ENCODE measurements at places on chromosomes 6 and 20.

DNA sequence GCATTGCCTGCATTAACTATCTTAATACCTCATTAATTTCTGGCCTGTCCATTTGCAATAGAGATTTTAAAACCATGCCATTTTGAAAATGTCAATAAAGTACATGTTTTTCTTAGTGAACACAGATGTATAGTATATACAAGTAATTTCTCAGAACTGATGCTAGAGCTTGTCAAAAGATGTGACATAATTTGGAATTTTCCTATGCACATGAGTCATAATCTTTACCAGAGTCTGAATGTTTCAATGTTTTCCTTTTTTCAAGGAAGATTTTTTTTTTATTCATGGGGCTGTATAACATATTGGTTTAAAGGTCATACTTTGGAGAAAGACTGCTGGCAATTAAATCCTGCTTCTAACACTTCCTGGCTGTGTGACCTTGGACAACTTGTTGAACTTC lies 1347.5 kb upstream of the ADGRB3 start:
- no peak for DNase-seq

DNA sequence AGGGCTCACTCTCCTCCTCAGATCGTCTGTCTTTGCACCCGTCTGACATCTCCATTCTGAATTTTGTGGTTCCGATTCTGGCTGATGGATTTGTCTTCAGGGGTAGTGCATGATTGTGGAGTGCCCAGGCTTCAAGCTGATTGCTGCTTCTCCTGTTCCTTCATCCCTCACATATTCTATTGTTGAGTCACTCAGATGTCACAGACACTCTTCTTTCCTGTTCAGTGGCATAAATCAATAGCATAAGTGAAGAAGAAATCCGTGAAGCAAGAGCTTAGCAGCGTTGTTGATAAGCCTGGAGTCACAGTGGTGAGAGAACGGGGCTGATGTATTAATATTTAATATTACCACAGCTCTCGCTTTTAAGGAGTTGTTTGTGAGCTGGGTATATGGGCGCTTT lies 152.5 kb downstream of the MTHFD1L start:
- DNase-seq, result no peak

DNA sequence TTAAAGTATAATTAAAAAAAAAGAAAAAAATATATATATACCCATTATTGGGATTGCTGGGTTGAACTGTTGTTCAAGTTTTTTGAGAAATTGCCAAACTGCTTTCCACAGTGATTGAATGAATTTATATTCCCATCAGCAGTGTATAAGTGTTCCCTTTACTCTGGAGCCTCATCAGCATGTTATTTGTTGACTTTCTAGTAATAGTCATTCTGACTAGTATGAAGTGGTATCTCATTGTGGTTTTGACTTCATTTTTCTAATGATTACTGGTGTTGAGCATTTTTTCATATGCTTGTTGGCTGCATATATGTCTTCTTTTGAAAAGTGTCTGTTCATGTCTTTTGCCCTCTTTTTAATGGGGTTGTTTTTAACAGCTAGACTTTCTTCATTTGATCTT lies 1260.8 kb upstream of the GJE1 start:
- no peak for DNase-seq

GRCh38 chr6:16619777-16620176 lies 141.5 kb downstream of the ATXN1 start:
- DNase-seq, result no peak

All from stimulated activated CD4-positive, alpha-beta T cell treated with anti-CD3 and anti-CD28 coated beads, Interleukin-1b, Interleukin-23, amount 100 ng/mL, for 4 hours (primary cell).